Activated CD4-positive, alpha-beta T cell treated with anti-CD3 and anti-CD28 coated beads, Interleukin-2, amount 10 ng/mL, durations not matched to agents 7 days and 5 days (primary cell): ENCODE measurements at places on chromosomes 7 and 10. TPM values are rescaled to one million over a fixed set of nuclear protein-coding genes. Genes with fewer than 3 reads are reported as not detected.

FBXO24 gene
- 1.3 TPM for total RNA-seq

GPR141 gene
- not detected for total RNA-seq

GNGT1 gene
- total RNA-seq, result not detected

EMX2 gene
- total RNA-seq, result not detected
